Left ventricle myocardium inferior (tissue), 1 donor: ENCODE measurements at places on chromosomes 2 and 18.

DNA sequence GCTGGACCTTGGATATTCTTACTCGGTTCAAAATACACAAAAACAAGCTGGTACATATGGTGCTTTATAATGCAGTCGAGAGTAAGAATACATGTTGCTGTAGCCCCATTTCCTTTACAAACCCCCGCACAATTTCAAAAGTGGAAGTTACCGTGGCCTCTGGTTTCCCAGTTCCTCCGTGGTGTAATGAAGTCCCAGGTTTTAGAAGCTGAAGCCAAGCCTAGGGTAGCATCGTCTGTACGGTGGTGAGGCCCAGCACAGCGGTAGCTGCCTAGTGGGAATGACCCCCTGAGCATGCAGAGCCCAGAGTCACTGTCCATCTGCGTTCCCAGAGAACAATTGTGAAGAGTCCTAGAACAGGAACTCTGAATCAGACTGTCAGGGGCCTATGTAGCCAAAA, 171.8 kb downstream of the ASXL3 start:
- no peak for DNase-seq

GRCh38 chr2:166341426-166341825, 34.3 kb downstream of the SCN9A start:
- DNase-seq = no peak

DNA sequence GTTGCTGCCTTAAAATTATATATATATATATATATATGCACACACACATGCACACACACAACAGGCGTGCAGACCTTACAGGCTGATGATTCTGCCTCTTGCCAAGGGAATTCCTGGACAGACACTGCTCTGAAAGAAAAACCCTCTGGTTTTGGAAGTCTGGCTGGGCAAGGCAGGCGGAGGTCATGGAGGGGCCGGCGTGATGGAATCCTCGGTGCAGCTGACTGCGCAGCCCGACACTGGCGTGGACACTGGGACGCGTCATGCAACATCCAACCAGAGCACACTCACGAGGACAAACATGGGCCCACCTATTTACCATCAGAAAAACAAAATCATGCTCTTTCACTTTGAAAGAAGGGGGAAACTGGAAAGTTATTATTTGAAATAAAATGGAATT, 235.3 kb downstream of the ZNF516 start:
- DNase-seq = no peak

DNA sequence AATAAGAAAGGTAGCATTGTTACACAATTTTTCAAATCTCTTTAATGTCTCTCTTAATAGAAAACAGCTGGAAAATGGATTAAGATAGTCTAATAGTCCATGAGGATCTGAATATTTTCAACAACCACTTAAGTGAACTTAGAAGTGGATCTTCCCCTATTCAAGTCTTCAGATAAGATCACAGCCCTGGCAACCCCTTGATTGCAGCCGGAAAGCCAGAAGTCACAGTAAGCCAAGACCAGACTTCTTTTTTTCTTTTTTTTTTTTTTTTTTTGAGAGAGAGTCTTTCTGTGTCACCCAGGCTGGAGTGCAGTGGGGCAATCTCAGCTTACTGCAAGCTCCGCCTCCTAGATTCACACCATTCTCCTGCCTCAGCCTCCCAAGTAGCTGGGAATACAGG, 18.6 kb upstream of the ZC3H15 start:
- DNase-seq = no peak

GRCh38 chr2:22153931-22154613, 1030.3 kb downstream of the TDRD15 start:
- DNase-seq = no peak

- peak; percentile 22 for DNase-seq
Observed at GRCh38 chr2:107808959-107809358, 17.7 kb upstream of the RGPD4 start.

DNA sequence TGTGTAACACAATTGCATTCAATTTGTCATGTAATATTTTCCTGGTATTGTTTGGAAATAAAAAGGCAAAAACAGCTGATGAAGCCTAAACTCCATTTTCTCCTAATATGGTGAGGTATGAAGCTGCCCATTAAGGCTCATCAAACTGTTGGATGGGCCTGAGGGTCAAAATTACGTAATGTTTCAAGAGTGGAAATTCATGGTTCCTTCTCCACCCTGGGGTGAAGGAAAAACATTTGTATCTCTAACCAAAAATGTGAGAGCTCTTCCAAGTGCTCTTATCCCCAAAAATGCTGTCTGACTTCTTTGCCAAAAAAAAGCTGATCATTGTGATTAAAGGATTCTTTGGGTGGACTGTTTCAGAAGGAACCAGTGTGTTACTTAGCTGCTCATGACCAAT, 91.8 kb downstream of the ARHGAP28 start:
- DNase-seq = no peak

- no peak for DNase-seq
Observed at GRCh38 chr2:8535821-8536685, 145.8 kb upstream of the ID2 start.

DNA sequence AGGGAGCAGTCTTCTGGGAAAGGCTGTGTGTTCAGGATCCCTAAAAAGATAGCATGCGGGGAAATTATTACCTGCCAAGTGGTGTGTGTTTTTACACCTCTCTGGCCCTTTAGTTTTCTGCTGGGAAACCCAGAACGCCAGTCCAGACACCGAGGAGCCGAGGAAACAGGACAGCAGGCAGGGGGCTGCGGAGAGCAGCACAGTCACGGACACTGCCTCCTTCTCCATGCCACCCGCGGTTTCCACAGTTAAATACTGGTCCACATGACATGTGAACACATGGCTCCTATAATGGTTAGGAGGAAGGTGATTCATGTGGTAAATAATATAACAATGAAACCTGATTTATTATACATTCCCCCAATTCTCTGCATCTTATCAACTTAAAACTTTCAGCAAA, 20.4 kb downstream of the CNOT11 start:
- no peak for DNase-seq

GRCh38 chr2:196566961-196567666, 72.4 kb upstream of the CCDC150 start:
- DNase-seq = no peak

DNA sequence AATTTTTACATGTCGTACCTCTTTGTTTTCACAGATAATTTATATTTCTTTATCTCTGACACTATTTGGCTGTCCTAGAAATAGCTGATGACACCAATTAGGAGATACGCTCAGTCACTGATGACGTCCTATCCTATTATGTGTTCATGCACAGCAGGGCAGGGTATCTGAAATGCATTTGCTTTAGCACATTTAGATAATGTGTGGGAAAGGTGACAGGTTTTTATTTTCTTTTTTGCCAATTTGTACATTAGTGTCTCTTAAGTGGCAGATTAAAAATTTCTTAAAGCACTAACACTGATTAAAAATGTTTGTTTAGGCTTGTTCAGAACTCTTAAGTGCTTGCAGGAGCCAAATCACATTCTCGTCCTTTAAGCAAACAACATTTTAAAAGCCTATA, 39.7 kb downstream of the CDC42EP3 start:
- no peak for DNase-seq

GRCh38 chr2:86695053-86695691, 24.9 kb upstream of the RMND5A start:
- DNase-seq = no peak

- no peak for DNase-seq
Observed at GRCh38 chr2:205511221-205511620, 171.1 kb upstream of the NRP2 start.

DNA sequence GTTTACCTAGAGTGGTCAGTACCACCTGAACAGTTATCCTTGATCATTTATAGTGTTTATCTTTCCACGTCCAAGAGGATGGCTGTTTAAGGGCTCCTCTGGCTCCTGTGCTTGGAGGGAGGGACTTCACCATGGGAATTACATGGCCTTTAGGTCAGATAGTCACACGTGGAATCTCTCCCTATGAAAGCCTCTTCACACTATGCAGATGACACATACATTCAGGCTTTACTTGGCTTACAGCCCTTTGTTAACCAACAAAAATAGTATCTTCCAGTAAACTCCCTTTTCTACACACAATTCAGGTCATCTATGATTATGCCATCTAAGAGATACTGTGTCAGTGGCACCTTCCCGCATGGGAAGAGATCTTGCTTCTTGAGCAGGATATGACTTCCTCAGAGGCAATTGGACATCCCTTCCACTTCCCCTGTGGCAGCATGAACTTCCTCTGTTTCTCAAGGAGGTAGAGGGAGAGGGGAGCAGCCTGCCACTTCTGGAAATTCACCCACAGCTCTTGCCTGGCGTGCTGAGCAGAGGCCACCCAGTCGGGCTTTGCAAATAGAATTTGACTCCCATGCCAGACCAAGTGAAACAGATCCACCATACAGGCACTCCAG, 53.5 kb downstream of the COLEC12 start:
- no peak for DNase-seq

- no peak for DNase-seq
Observed at GRCh38 chr2:54772531-54772930, 49.1 kb downstream of the EML6 start.

GRCh38 chr18:43931439-43931838, 654.1 kb upstream of the SYT4 start:
- no peak for DNase-seq

DNA sequence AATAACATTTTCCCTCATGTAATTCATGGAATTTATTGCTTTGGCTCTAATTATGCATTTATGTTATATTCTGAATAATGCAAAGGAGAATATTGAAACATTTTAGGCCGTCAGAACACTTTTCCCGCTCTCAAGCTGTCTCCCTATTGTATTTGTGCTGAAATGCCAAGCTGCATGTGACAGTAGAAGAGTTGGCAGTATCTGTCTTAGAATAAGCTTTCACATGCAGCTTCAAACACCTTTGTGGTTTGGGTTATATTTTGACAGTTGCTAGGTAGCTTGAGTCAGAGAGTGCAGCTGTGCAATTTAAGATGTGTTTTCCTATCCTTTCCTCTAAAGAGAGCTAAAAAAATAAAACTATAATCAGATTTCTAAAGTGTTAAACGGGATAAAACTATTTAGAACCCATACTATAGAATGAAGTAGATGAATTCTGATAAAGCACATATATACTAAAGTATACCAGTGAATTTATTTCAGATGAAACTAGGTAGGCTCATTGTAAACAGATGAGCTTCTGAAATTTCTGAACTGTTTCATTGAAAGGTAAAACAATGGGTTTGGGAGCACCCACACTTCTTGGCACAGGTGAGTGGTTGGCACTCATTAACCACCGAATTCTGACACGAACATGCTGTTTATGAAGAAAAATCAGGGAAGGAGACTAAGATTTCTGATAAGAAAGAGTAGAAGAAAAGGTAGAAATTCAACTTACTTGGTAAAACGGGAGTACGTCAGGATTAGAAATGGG, 43.4 kb downstream of the PLCL1 start:
- DNase-seq = no peak

DNA sequence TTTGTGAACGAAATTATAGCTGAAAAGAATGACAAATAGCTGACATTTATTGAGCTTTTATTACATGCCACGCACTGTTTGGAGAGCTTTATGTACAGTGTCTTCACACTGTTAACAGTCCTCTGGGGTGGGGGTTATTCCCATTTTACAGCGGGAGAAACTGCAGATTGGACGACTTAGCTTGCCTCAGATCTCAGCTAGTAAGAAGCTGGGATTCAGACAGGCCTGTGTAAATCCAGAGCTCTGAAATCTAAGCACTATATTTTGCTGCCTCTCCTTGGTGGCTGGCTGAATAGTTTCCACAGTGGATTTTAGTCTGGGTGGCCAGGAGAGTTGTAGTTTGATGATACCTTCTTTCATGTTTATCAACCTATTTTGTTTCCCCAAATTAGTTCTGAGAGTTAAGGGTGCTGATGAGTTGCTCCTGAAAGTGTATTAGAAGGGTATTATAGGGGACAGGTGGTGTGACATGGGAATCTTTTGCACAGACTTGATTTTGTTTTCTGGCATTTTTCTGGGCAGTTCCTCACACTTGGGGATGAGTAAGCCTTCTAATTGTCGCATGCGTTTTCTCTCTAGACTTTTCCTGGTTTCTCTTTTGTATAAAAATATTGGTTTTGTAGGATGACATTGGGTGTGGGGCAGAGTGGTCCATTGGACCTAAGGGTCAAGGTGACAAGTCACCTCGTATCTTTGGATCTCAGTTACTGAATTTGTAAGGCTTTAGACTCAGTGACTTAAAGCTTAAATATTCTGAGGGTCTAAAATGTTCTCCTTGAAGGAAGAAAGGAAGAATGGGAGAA, 1.5 kb downstream of the ACSL3 start:
- DNase-seq = no peak

DNA sequence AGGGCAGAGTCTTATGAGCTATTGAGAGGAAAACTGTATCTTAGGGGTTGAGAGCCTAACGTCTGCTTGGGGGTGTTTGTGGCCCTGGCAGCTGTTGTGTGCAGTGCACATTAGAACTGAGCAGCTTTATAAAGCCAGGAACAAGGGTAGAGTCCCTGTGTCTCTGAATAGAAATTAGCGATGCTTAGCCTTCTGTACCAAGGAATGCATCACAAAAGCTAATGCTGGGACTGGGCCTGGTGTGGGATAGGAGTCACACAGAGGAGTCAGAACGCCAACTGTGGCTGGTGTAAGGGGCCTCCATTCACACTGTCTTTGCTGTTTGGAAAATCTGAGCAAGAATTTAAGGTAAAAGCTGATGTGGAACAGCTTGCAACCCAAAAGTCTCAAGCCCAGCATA, 283.2 kb downstream of the SOX11 start:
- DNase-seq = no peak

GRCh38 chr2:237264480-237265219, 149.3 kb downstream of the COL6A3 start:
- no peak for DNase-seq

- DNase-seq = no peak
Observed at GRCh38 chr2:84901593-84902120, 3.8 kb upstream of the TMSB10 start.

DNA sequence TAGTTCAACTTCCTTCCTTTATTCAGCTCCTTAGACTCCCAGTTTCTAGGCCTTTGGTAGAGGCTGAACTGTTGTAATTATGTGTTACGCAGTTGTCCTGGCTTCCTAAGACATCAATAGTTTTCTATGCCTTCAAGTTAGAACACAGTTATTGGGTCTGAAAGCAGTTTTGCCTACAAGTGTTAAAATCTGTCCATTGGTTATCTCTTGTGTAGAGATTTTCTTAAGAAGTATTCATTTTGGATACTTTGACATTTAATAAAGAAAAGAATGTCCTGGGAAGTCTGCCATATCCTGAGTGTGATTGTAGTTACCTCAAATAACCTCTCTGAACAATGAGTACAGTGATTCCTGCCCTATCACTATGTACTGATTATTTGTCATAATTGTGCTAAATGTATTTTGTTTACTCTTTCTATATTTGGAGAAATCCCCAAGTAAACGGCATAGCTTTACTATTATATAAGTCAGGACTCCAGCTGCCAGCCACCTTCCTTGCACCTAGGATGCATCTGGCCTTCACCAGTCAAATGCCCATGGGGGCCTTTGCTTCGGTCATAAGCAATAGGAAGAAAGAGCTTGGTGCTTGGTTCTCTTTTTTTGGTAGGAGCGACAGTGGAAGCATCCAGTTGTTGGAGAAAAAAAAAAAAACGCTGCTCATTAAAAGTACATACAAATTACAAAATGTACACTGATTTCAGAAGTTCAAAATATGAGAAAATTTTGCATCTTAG, 449.5 kb upstream of the PKDCC start:
- no peak for DNase-seq

- DNase-seq = peak; percentile 86
Observed at GRCh38 chr18:62526098-62527025, 3.5 kb downstream of the ZCCHC2 start.

- no peak for DNase-seq
Observed at GRCh38 chr2:18891600-18892345, 302.4 kb upstream of the NT5C1B start.
